Airway epithelial cell (primary cell): ENCODE measurements at places on chromosomes 12 and 14. TPM values are rescaled to one million over a fixed set of nuclear protein-coding genes. Genes with fewer than 3 reads are reported as not detected.

The C12orf54 gene
- total RNA-seq, result 1.5 and 2.6 TPM in 2 replicates

The GPD1 gene
- total RNA-seq, result 0.14 TPM in 1 of 2 replicates, not detected in the other

The PPFIA2 gene
- not detected in 2 replicates for total RNA-seq

The CACNA2D4 gene
- 0.71 TPM in 1 of 2 replicates, not detected in the other for total RNA-seq

The SLC25A47 gene
- total RNA-seq, result not detected in 2 replicates
